ENCODE measurements at places on chromosomes 7 and 10. TPM values are rescaled to one million over a fixed set of nuclear protein-coding genes. Genes with fewer than 3 reads are reported as not detected.
A peak's percentile ranks its signal among the peaks of the same experiment; 100 is the strongest.

Gene FAM25A
- total RNA-seq = not detected

GRCh38 chr10:63214571-63214970, 81.4 kb downstream of the NRBF2 start:
- no peak for DNase-seq

DNA sequence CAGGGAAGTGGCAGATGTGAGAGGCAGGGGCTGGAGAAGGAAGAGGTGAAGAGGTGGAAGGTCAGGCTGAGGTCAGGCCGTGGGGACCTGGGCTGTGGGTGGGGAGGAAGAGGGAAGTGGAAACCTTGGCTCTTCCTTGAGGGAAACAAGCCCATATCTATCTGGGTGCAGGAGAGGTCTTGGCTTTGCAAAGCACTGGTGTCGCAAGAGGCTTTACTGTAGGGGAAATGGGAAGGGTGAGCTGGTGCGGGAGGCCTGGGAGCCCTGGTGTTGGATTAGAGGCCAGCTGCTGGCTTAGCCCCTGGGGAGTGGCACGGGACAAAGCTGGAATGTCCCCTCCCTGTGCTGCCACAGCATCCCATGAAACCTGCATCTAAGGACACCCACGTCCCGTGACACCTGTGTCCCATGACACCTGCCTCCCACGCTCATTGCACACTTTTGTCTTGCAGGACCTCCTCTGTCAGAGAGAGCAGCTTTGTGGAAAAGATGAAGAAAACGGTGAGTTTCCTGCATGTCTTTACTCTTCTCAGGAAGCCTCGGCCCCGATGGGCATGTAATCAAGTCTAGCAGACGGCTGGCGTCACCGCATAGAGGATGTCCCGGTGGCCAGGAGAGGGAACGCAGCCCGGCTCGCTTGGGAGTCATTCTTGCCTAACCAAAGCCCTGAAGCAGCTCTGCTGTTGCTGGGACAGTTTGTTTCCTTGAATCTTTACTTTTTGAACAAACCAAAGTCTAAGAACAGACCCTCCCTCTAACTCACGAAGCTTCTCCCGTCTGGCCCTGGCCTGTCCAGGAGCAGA, 22.2 kb downstream of the TMEM120A start:
- no peak for DNase-seq

GRCh38 chr7:94655848-94656657, at the start of gene SGCE:
Gene SGCE (minus strand): TSS chr7:94656133. CDS start chr7:94656098, 35 bp downstream.
- peak; percentile 61 for DNase-seq

Gene SMO
- 15.8 TPM for total RNA-seq

- DNase-seq = peak; percentile 58
Measured at GRCh38 chr10:67772894-67773511, 65.0 kb downstream of the DNAJC12 start.

DNA sequence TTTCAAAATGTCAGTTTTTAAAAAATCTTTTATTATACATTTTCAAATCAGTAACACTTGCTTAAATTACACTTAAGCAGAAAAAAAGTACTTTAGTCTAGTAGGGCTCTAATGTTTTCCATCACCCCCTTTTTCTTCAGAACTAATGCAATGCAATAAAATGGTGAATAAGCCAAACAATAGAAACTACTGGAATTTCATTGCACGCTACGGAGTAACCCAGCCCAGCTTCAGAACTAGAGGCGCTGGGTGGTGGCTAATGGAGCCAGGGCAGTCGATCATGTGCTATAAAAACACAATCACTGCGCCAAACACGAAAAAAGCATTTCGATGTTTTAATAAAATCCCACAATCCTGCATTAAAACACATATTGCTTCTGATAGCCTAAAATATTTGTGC, 59.9 kb upstream of the ODAD2 start:
- no peak for DNase-seq

Gene TSPAN15
- 0.71 TPM for total RNA-seq

Gene AVL9
- 29.6 TPM for total RNA-seq

- DNase-seq = peak; percentile 55
Measured at GRCh38 chr10:43461950-43462349, 25.0 kb downstream of the ZNF487 start.

Gene PLXNA4
- 29.2 TPM for total RNA-seq

GRCh38 chr10:51574248-51575048, 124.9 kb downstream of the CSTF2T start:
- no peak for DNase-seq

- DNase-seq = no peak
Measured at GRCh38 chr7:47937065-47937687, 11.1 kb downstream of the PKD1L1 start.

DNA sequence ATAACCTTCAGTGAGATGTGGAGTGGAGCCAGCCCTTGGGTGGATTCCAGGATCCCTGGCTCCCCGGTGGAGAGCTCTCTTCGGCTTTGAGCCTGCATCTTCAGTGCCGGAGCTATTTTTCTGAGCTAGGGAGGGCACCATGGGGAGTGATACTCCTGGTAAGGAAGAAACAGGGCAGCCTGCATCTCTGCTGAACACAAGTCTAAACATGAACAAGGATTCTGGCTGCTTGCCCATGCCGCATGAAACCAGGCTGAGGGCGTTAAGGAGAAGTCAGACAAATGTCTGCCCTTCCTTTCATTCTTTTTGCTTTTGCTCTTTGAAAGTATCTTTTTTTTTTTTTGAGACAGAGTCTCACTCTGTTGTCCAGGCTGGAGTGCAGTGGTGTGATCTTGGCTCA, 60.4 kb downstream of the EVX1 start:
- no peak for DNase-seq

Gene HOXA10
- 29.3 TPM for total RNA-seq

Gene VIPR2
- not detected for total RNA-seq

DNA sequence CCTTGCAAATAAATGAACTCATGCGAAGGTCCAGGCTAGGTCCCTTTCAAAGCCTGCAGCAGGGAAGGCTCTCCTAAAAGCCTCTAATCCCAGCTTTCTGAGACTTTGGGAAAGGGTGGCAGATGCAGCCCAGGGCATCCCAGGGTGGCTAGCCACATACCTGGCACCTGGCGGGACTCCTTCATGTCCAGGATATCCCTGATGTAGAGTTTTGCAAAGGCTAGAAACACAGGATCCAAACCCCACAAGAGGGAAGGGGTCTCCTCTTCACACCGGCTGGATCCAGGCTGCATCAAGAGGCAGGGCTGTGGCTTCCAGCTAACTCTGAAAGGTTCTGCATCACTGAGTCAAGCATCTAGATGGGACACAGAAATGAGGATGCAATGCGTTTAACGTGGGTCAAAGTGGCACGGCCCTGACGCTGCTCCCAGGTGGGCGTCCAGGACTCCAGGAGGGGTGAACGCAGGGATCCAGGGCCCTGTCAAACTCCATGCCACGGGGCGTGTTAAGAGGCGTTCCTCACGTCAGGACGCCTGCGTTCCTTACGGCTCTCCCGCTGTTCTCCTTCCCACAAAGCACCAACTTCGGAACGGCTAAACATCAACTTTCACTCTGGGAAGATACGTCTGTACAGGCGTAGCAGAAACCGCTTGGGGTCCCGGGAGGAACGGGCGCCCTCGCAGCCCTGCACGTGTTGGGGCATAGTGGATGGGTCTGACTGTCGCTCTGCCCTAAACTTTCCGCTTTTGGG, 507 bp downstream of the STN1 start:
- DNase-seq = no peak

DNA sequence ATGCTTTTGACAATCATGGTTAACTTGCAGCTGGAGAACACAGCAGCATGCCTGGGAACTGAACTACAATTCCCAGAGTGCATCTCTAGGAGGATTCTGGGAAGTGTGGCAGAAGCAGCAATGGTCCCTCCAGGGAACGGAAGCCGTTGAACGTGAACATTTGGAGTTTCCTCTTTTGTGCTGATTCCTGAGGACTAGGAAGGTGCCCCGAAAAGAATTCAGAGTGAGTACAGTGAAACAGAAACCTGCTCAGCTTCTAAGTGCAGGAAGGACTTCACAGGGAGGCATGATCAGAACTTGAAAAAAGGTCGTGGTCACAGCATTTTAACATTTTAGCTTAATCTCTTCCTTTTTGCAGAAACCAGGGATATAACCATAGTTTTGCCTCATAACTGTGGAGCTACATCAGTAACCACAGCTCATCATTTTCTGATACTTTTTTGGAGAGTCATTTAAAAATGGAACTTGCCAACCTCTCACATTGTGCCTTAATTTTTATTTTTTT, at the start of gene NUDT13:
NUDT13 (plus strand) TSS at position 111 of the 505 bp plus-strand sequence. CDS start 3,911 bp downstream, outside the sequence.
- DNase-seq = peak; percentile 81

Gene ADAM8
- 1.6 TPM for total RNA-seq

Gene BMPER
- total RNA-seq = 3.8 TPM

Gene HOXA2
- total RNA-seq = not detected

DNA sequence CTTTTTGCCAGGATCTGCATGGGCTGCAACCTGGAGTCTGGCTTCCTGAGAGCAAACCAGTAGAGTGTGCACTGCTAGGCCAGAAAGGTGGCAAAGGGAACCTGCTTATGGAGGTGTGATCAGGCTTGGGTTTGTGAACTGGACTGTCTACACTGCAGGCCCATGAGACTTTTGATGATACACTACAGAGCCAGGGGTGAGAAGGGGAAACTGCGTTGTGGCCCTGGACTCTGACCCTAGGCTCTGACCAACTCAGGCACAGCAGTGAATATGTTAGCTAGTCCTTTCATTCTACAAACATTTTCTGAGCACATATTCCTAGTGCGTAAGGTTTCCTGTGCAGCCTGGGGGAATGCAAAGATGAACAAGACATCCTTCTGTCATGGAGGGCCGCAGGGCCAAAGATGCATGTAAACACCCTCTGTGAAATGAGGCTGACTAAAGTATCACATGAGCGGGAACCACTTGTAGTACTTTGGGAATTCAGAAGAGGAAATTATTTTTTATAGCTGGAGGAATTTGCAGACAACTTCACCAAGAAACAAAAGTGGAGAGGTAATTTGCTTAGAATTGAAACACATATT, 63.8 kb upstream of the HPS1 start:
- no peak for DNase-seq

- DNase-seq = peak; percentile 11
Measured at GRCh38 chr7:155763691-155764437, 48.4 kb downstream of the SHH start.

DNA sequence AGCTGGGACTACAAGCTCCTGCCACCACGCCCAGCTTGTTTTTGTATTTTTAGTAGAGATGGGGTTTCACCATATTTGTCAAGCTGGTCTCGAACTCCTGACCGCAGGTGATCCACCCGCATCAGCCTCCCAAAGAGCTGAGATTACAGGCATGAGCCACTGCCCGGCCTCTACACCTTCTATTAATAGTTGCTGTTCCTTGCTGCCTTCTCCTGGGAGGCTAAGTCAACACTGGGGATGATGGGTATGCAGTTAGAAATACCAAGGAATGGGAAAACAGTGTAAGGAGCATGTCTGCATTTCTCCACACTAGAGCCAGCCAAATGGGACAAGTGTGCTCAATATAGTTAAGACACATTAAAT, 97.3 kb upstream of the PDLIM1 start:
- DNase-seq = no peak

DNA sequence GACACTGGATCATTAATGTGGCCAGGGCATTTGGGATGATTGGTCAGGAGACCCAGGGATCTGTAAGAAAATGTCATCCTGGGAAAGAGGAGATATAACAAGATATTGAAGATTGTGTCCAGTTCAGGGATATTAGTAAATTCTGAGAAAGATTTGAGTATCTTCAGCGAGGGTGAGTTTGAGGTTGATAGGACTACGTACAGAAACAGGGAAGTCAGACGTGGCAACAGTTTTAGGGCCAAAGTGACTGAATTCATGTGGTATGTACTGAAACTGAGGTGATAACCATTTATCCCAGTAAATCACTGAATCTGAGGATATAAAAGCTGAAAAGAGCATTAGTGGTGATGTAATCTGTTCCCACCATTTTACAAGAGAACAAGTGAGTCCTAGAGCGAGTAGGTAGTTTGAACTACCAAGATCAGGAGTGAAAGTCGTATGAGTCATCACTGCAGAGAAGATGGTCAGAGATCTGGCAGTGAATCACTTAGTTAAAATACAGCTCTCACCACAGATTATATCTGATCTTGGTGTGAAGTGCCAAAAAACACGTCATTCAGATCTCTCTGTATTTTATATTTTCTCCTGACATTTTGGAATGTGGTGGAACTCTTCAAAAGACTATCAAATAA, 220.5 kb downstream of the CDK14 start:
- DNase-seq = peak; percentile 97

DNA sequence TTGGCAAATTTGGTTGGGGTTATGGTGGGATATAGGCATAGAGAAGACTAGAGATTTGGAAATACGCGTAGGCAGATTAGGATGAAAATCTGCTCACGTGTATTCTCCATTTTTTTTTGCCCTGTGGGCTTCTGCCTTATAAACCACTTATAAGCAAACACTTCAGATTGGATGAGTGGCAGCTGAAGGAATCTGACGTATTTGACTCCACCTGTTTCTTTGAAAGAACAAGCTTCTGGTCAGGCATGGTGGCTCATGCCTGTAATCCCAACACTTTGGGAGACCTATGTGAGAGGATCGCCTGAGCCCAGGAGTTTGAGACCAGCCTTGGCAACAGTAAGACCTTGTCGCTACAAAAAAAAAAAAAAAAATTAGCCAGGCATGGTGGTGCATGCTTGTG, 5.1 kb downstream of the STK31 start:
- no peak for DNase-seq

Gene MYH16
- total RNA-seq = 29.6 TPM

GRCh38 chr7:8184221-8184620, 77.7 kb downstream of the ICA1 start:
- no peak for DNase-seq

- DNase-seq = peak; percentile 23
Measured at GRCh38 chr7:139321071-139321745, 19.9 kb upstream of the FMC1 start.

GRCh38 chr7:101094791-101095375, 9.6 kb downstream of the TRIM56 start:
- DNase-seq = peak; percentile 64

Gene ACSM6
- not detected for total RNA-seq

DNA sequence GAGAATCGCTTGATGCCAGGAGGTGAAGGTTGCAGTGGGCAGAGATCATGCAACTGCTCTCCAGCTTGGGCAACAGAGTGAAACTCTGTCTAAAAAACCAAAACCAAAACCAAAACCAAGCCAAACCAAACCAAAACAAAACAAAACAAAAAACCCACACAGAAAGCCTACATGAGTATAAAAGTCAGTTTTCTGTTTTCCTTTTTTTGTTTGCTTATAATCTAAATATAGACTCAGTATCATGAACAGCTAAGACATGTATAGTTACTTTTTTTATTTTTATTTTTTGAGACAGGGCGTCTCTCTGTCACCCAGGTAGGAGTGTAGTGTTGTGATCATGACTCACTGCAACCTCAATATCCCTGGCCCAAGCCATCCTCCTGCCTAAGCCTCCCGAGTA, 16.8 kb upstream of the MTPN start:
- DNase-seq = no peak

DNA sequence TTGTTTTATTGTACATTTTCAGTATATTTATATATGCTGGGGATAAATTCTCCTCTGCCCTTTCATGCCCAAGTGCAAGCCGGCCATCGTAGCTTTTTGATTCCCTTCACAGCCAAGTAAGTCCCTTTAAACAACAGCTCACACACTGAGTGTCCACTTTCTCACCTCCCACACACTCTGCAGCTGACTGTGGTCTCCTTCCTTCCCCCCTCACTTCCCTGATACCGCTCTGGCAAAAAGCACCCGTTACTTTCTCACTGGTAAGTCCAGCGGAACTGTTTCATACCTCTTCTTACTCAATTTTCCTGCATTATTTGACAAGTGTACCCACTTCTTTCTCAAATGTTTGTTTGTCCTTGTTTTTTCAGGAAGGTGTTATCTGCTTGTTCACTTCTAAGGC, 35.2 kb downstream of the MGAM start:
- DNase-seq = no peak

Gene GRID1
- total RNA-seq = 5.4 TPM

Gene RBM17
- 46.4 TPM for total RNA-seq

Gene C10orf143
- total RNA-seq = not detected

Gene FBXO24
- 0.37 TPM for total RNA-seq

- DNase-seq = peak; percentile 69
Measured at GRCh38 chr10:83553366-83553765, 585.9 kb upstream of the GHITM start.
